ENCODE measurements at places on chromosomes 3 and 15. TPM values are rescaled to one million over a fixed set of nuclear protein-coding genes. Genes with fewer than 3 reads are reported as not detected.

DNA sequence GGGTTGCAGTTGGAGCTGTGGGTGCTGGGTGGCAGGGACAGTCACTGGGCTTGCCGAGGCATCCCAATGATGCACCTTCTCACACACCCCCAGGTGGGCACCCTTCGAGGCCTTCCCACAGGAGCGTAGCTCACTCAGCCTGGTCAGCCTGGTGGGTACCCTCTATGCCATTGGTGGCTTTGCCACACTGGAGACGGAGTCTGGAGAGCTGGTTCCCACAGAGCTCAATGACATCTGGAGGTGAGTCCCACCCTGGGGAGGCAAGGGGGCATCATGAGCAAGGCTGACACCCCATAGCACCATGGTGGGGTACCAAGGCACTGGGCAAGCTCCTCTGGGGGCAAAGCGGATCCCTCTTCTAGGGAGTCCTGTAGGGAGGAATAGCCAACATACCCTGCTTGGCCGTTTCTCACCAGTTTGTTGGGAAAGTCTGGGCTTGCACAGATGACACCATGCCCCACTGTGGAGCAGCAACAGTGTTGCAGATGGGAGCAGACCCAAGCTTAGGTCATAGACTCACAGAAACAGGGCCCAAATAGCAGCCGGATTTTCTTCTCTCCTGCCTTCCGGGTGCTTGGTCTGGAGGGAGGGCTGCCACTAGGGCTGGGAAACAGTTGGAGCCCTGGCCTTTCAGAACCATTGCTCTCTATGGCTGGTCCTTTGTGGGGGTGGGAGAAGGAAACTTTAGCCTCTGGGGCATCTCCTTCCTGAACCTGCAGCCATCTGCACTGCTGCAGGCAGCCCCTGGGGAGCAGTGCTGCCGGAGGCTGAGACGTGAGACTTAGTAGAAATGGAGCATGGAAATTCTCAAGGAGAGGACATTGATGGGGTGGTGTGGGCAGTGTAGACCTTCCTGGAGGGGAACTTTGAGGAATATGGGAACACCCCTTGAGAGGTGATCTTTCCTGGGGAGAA lies 5.7 kb downstream of the KLHL40 start:
- no peak for DNase-seq

The RPUSD3 gene
- 55.0 TPM for total RNA-seq

DNA sequence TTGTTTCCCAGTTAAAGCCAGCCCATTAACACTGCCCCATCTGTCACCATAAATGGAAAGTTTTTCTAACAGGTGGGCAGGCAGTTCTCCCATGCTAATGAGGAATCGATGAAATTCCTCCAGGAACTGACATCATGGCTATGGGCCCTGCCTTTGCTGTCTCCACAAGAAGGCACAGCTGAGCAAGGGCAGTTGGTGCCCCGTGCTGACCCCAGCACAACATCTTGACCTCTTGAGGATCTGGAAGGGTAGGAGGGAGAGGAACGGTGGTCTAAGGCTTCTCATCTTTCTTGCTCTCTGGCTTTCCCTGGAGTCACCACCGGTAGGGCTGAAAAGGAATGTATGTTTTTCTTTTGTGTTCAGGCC lies 46.7 kb downstream of the CHCHD6 start:
- no peak for DNase-seq

- DNase-seq, result no peak
Observed at GRCh38 chr15:96914081-96914480, 583.6 kb downstream of the NR2F2 start.

DNA sequence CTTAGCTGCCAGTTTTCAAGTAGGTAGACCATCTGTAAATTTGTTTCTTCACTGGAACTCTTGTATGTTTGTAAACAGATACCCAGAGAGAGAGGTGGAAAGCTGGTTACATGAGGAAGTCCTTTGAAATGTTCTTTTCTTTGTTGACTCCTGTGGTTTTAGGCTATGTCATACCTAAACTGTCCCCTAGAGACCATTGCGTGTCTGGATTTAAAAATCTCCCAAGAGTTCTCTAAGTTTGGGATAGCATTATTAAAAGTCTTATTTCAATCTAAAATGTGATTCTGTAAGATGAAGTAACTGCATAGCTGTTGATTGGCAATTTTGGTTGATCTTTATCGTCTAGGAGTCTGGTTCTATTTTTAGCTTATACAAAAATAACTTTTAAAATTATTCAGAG lies 127.2 kb downstream of the GHSR start:
- no peak for DNase-seq

DNA sequence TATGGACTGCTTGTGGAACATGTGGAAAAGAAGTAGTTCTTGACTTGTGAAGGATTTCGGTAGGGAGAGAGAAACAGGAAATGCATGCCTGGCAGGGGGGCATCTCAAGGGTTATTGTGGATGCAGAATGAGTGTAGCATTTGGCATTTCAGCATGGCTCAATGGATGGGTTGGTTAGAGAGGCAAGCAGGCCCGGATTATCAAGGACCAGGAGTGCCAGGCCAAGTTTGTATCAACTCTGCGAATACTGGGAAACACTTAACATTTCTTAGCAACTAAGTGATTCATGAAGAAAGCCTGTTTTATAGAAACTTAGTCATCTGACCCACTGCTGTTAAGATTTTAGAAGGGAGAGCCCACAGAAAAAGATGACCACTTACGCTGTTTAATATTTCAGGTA lies 33.6 kb downstream of the KIF15 start:
- DNase-seq, result no peak

DNA sequence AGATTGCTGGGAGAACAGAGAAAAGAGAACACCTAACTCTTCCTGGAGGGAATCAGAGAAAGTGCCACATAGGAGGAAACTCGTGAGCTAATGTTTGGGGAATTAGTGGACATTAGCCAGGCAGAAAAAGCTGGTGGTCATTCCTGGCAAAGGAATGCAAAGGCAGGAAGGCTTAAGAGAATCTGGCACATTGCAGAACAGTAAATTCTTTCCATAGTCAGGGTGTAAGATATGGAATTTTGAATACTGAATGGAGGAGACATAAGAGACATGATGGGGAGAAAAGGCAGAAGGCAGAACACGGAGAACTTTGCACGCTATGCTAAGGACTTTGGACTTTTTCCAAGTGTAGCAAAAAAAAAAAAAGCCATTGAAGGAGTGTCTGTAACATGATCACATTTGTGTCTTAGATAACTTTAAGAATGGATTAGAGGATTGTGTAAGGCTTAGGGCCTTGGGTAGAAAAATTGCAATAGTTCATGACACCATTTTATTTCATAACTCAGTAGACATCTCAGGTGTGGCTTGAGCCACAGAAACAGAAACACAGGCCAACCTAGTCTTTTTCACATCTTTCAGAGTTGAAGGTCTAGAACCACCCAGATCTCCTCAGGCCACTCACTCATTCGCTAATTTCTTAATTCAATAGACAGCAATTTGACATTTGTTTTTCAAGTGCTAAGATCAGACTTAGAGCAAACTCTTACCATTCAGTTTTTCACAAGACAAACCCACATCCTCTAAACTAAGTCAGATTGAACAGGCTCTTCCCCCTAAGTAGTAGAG lies 31.2 kb upstream of the CCDC80 start:
- DNase-seq, result no peak

The CHAC1 gene
- 7.8 TPM for total RNA-seq

The SPATA12 gene
- not detected for total RNA-seq

GRCh38 chr3:44831232-44831631 lies 30.5 kb upstream of the TMEM42 start:
- DNase-seq, result no peak

GRCh38 chr3:85604641-85605040 lies 645.9 kb downstream of the CADM2 start:
- DNase-seq, result no peak

GRCh38 chr3:171966533-171967136 lies 72.7 kb upstream of the FNDC3B start:
- DNase-seq, result no peak

The CSPG5 gene
- total RNA-seq, result 2.1 TPM

- DNase-seq, result no peak
Observed at GRCh38 chr15:93257920-93258319, 168.9 kb upstream of the RGMA start.

- no peak for DNase-seq
Observed at GRCh38 chr3:110656394-110657025, 415.1 kb upstream of the NECTIN3 start.

The PIGZ gene
- 1.6 TPM for total RNA-seq

GRCh38 chr15:40142428-40142827 lies 18.4 kb upstream of the BUB1B start:
- no peak for DNase-seq

The TMC3 gene
- total RNA-seq, result 0.10 TPM

The XYLB gene
- 10.2 TPM for total RNA-seq

GRCh38 chr3:33124638-33125037 lies 10.8 kb downstream of the CRTAP start:
- DNase-seq, result no peak

All from type B pancreatic cell (in vitro differentiated cells).